H1 (cell line): ENCODE measurements at places on chromosomes 7 and 10.

DNA sequence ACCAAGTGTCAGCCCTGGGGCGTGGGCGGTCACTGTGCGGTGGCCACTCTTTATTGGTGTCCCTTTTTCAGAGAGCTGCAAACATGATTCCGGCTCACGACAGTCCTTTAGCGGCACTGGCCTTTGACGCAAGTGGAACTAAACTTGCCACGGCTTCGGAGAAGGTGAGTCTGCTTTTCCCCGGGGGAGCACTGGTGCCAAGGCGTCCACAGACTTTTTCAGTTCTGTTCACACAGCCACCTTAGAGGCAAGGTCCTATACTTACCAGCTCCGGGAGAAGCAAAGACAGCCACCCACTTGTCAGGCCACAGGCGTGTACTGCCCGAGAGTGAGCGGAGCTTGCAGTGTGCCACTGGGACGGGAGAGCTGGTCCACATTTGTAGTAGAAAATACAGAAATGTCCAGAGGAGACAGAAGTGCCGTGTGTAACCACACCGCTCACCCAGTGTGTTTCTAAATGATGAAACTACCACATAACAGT, 27.9 kb downstream of the WIPI2 start:
- peaks cover 40% of the 10 kb centered on the region for H3K36me3 ChIP-seq
- no peak overlapping the region for H3K4me3 ChIP-seq
- DNase-seq = no peak
- H3K27ac ChIP-seq = no peak overlapping the region
- no peaks in the 10 kb centered on the region for H3K4me1 ChIP-seq

DNA sequence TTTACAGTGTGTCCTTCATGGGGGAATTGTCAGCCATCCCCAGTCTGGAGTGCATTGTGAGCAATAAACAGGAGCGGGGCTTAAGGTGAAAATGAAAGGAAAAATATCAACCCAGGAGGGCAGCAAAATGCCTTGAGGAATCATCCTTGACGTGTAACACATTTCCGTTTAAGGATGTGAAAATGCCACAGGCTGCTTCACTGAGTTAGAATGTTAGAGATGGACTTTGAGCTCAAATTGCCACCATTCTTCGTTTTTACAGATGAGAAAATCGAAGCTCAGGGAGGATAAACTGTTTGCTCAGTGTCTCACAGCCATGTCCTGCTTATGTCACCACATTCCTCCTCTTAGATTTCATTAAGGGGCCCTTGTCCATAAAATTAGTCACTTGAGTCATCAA, 23.1 kb downstream of the SORCS3 start:
- H3K27ac ChIP-seq = no peak overlapping the region
- H3K36me3 ChIP-seq = no peaks in the 10 kb centered on the region
- peaks cover 2% of the 10 kb centered on the region; the same call in 1 of the 2 replicates for H3K4me1 ChIP-seq
- no peak for DNase-seq

GRCh38 chr10:47326306-47326926, 4.2 kb downstream of the GDF2 start:
- H3K4me3 ChIP-seq = no peak overlapping the region
- H3K36me3 ChIP-seq = no peaks in the 10 kb centered on the region; the same call in 1 of the 2 replicates
- no peaks in the 10 kb centered on the region for H3K4me1 ChIP-seq
- H3K27me3 ChIP-seq = no peaks in the 10 kb centered on the region; the same call in none of the 2 replicates
- no peak for DNase-seq

DNA sequence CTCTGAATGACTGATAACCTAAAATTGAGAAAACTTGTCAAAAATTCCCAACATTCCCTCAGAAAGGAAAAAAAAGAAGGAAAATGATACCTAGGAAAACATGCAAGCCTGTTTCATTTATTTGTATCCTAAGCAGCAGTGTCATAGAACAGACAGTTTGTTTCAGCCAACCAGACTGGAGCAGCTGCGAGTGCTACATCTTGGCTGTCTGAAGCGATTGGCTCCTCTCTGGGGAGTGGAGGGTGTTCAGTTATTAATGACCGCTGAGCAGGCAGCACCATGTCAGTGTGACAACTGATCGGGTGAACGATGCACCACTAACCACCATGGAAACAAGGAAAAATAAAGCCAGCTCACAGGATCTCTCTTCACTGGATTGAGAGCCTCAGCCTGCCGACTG, at the start of gene LRRN3:
Gene LRRN3 (plus strand): TSS at position 282 of the 400 bp plus-strand sequence. CDS start 31,646 bp downstream, outside the sequence.
- peaks cover 12% of the 10 kb centered on the region; the same call in 1 of the 2 replicates for H3K4me1 ChIP-seq
- H3K27ac ChIP-seq = no peak within 1 kb of the TSS
- H3K36me3 ChIP-seq = no peaks in the 10 kb centered on the region
- H3K27me3 ChIP-seq = no peaks in the 10 kb centered on the region
- H3K4me3 ChIP-seq = no peak within 1 kb of the TSS

DNA sequence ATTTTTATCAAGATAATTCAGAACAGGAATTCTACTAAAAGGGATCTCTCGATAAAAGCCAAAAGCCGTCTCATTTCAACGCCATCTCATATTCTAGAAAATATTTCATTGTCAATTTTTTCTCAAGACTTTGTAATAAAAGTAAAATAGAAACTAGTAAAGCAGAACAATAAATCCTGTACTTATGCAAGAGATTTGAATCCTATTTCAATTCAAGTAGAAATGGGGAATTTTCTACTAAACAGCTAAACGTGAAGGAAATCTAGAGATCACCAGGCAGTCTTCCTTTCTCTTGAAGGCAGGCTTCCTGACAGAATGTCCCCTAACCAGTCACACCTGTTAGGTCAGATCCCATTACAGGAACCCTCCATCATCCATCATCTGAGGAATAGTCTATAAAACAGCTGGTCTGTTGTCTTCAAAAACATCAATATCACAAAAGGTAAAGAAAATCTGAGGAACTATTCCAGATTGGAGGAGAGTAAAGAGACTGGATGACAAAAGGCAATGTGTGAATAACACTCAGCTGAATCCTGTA, 23.7 kb downstream of the USP6NL start:
- peaks cover 2% of the 10 kb centered on the region; the same call in 1 of the 2 replicates for H3K4me1 ChIP-seq
- H3K4me3 ChIP-seq = peak overlapping the region; percentile 9; the same call in 1 of the 2 replicates
- no peaks in the 10 kb centered on the region for H3K36me3 ChIP-seq
- H3K27me3 ChIP-seq = no peaks in the 10 kb centered on the region

DNA sequence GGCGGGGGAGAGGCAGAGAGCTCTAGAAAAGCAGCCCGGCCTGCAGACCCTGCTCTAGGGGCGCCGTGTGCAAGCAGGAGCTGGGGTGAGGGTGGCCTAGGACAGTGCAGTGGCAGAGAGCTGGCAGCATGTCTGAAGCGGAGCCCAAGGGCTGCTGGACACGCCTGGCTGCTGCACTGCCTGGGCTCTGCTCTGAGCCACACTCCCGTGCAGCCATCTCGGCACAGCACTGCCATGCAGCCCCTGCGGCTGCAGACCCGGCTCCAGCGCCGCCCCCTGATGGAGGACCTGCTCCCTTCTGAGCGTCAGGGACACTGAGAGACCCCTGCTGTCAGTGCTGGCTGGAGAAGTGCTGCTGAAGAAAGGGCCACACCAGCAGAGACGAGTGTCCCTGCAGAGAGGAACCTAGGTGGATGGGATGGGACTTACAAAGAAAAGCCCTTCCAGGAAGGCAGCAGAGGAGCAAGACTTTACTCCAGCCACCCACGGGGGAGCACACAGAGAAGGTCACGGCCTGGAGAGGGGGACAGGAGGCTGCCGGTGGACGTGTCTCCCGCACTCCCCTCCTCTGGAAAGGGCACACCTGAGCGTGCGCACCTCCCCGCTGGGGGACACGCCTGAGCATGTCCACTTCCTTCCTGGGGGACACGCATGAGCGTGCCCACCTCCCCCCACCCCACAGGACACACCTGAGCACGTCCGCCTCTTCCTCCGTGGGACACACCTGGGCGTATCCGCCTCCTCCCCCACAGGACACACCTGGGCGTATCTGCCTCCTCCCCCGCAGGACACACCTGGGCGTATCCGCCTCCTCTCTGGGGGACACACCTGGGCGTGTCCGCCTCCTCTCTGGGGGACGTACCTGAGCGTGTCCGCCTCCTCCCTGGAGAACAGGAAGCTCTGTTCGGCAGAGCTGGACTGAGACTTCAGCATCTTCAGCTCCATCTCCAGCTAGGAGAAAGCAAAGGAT, 252.9 kb downstream of the MAD1L1 start:
- H3K27me3 ChIP-seq = no peaks in the 10 kb centered on the region
- no peaks in the 10 kb centered on the region for H3K4me1 ChIP-seq
- H3K4me3 ChIP-seq = no peak overlapping the region

GRCh38 chr7:92655346-92655884, 65.2 kb upstream of the FAM133B start:
- no peaks in the 10 kb centered on the region for H3K27me3 ChIP-seq
- H3K4me3 ChIP-seq = no peak overlapping the region
- H3K4me1 ChIP-seq = no peaks in the 10 kb centered on the region
- no peak overlapping the region for H3K27ac ChIP-seq
- H3K36me3 ChIP-seq = no peaks in the 10 kb centered on the region
- no peak for DNase-seq

- no peaks in the 10 kb centered on the region for H3K4me1 ChIP-seq
- no peak overlapping the region for H3K27ac ChIP-seq
- no peak for DNase-seq
- H3K27me3 ChIP-seq = no peaks in the 10 kb centered on the region
Measured at GRCh38 chr7:29853789-29854188, 47.5 kb downstream of the WIPF3 start.

DNA sequence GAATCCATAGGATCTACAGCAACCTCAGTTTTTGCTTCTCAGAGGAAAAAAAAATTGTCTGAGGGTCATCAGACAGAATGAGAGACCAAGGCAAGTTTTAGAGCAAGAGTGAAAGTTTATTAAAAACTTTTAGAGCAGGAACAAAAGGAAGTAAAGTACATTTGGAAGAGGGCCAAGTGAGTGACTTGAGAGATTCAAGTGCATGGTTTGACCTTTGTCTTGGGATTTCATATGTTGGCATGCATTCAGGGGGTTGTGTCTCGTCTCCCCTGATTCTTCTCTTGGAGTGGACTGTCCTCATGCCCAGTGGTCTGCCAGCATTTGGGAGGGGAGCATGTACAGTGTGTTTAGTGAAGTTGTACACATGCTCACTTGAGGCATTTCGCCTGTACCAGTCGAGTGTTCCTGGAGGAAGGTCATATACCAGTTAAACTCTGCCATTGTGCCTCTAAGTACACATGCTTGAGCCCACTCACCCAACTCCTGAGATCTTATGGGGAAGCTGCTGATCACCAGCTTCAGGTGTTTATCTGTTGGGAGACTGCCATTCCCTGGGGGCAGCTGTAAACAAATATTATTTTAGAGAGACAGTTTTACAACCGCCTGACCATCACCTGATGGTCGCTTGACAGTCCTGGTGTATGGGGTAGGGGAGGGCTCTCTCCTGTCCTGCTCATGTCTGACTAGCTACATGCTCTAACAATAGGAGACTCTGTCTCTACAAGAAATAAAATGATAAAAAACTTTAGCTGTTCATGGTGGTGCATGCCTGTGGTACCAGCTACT, 109.4 kb downstream of the EEPD1 start:
- no peak overlapping the region for H3K27ac ChIP-seq
- no peaks in the 10 kb centered on the region for H3K27me3 ChIP-seq
- H3K36me3 ChIP-seq = no peaks in the 10 kb centered on the region
- H3K4me3 ChIP-seq = no peak overlapping the region

- no peaks in the 10 kb centered on the region for H3K27me3 ChIP-seq
- H3K4me3 ChIP-seq = no peak overlapping the region
- no peak overlapping the region for H3K27ac ChIP-seq
- DNase-seq = no peak
- H3K36me3 ChIP-seq = no peaks in the 10 kb centered on the region
Measured at GRCh38 chr7:50466815-50467585, 16.9 kb upstream of the FIGNL1 start.

- H3K4me3 ChIP-seq = no peak overlapping the region
- H3K36me3 ChIP-seq = no peaks in the 10 kb centered on the region
Measured at GRCh38 chr7:74284781-74285259, 4.4 kb upstream of the CLIP2 start.

DNA sequence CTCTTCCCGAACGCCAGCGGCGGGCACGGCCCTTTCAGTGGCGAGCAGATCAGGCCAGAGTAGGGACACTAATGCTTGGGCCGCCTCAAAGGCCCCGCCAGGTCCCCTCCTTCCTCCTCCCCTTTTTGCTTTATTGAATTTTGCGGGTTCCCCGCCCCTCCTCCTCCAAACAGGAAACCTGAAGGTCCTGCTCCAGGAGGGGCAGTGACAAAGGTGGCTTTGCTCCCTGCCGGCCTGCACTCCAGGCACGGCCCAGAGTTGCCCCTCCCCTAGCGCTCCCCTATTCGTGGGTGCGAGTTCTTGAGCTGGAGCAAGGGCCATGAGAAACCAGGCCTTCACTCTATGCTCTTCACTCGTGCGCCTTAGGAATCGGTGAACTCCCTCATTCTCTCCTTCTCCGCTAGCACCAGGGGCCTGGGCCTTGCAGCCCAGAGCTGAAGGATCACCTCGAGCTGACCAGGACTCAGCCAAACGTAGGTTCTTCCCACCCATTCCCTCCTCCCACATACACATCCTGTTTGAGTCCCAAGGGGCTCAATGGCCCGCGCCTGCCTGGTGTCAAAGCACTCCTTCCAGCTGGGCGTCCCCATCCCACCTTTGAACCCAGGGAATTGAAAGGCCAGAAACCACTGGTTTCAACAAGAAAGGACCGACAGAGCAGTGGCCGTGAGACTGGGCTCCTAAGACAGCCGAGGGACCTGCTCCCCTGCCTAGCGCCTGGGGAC, 619 bp upstream of the HOXA6 start:
- H3K27ac ChIP-seq = no peak overlapping the region
- H3K4me3 ChIP-seq = peak overlapping the region; percentile 42
- peaks cover 96% of the 10 kb centered on the region for H3K27me3 ChIP-seq

GRCh38 chr7:39069896-39070881, 92.5 kb downstream of the POU6F2 start:
- H3K36me3 ChIP-seq = no peaks in the 10 kb centered on the region; the same call in 1 of the 2 replicates
- H3K27ac ChIP-seq = no peak overlapping the region
- no peaks in the 10 kb centered on the region for H3K27me3 ChIP-seq
- no peak overlapping the region for H3K4me3 ChIP-seq

DNA sequence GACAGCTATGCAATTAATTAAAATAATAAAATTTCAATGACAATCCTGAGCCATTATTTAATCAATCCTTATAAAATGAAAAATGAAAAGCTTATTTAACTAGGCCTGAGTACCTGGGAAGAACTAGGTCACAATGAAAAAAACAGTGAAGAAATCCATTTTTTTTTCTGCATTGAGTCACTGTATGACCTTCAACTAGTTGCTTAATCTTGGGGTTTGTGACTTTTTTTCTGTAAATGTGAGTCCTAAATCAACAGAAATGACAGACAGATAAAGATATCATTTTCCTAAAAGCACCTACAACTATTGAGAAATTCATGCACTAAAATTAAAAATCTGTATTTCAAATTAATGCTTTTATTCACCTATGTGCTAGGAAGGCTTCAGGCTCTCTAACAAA, 96.8 kb downstream of the TMEM26 start:
- H3K27ac ChIP-seq = no peak overlapping the region
- no peaks in the 10 kb centered on the region for H3K27me3 ChIP-seq
- no peak overlapping the region for H3K4me3 ChIP-seq
- no peaks in the 10 kb centered on the region for H3K4me1 ChIP-seq
- H3K36me3 ChIP-seq = no peaks in the 10 kb centered on the region

GRCh38 chr7:124893140-124893827, 36.3 kb downstream of the POT1 start:
- no peak for DNase-seq
- no peak overlapping the region for H3K27ac ChIP-seq
- no peaks in the 10 kb centered on the region for H3K36me3 ChIP-seq
- no peaks in the 10 kb centered on the region for H3K4me1 ChIP-seq
- no peaks in the 10 kb centered on the region for H3K27me3 ChIP-seq
- H3K4me3 ChIP-seq = no peak overlapping the region
